CD4-positive, alpha-beta T cell (primary cell): ENCODE measurements at places on chromosomes 4 and X.

DNA sequence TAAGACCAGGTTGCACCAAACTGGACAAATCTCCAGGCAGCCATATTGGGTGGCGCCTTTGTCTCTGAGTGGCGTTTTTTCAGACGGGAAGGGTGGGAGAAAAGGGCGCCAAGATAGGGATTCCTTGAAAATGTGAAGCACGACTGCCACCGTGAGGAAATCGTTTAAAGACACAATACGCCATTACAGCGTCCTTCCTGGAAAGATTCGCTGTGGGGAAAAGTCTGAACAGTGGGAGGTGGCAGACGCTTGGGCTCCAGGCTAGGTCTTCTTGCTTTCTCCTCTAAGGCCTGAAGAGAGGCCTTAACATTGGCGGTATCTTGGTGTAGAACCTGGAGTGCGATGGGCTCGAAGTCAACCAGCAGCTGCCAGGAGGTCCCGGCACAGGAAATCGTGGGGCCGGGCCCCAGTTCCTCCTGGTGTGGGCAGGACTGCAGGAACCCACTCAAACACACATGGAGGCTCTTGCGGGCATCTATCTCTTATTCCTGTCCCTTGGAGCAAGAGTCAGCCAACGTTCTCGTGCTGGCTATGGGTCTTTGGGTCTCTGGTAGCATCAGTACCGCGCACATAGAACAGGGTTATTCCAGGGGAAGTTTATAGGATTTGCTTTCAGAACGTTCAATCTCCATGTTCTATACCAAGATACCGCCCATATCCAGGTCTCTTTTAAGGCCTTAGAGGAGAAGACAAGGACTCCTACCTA lies 208.8 kb downstream of the OR13H1 start:
- no peak for DNase-seq

DNA sequence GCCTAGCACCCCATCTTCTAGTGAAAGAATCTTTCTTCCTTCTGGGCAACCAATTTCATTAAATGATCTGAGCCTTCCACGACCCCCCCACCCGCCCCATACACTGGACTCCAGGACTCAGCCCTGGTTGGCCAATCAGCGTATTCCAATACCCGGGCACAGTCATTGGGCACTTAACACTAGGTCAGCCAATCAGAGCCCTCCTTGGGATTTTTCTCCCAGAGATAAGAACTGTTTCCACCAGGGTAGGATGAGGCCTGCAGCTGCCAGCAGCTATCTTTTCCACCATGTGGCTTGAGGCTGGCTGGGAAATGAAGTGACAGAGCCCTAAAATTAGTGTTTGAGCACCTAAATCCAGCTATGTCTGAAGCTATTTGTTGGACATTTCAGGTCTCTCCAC lies 418.8 kb downstream of the BCOR start:
- no peak for DNase-seq

DNA sequence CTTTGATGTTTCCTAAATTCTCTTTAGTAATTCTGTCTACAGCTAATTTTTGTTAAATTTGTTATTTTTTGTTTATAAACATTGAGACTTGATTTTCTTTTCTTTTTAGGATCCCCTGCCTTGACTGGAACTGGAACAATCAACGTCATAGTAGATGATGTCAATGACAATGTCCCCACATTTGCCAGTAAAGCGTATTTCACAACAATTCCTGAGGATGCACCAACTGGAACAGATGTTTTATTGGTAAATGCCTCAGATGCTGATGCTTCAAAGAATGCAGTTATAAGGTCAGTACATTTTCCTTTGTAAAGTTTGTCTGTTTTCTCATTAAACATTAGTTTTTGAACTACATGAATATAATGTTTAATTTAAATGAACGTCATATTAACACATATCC lies 119.4 kb downstream of the FAT4 start:
- DNase-seq = no peak

DNA sequence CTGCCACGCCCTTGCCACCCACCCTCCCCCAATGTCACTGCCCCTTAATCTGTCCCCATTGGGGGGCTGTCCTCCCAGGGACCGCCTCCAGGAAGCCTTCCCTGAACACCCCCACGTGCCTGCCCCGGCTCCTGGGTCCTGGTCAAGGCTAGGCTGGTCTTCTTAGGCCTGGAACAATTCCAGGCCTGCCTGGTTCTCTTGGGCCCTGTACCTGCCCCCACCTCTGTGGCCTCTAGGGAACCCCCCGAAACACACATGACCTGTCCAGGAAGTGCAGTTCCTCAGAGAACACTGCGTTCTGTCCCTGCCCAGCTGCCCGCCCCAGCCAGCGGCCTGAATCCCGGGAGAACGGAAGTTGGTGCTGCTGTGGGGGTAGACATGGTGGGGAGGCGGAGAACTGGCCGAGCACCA lies 5.1 kb downstream of the MXD4 start:
- no peak for DNase-seq

GRCh38 chr4:102080184-102080583 lies 265.1 kb downstream of the SLC39A8 start:
- no peak for DNase-seq

- DNase-seq = peak; percentile 14
Observed at GRCh38 chr4:107736924-107737448, 17.0 kb upstream of the PAPSS1 start.

GRCh38 chrX:106378616-106379015 lies 210.5 kb downstream of the PWWP3B start:
- DNase-seq = peak; percentile 0

DNA sequence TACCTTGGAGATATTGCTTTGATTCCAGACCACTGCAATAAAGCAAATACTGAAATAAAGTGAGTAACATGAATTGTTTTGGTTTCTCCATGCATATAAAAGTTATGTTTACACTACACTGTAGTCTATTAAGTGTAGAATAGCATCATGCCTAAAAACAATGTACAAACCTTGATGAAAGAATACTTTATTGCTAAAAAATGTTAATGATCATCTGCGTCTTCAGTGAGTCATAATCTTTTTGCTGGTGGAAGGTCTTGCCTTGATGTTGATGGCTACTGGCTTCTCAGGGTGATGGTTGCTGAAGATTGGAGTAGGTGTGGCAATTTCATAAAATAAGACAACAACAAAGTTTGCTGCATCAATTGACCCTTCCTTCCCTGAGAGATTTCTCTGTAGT lies 145.1 kb downstream of the SHROOM4 start:
- no peak for DNase-seq

DNA sequence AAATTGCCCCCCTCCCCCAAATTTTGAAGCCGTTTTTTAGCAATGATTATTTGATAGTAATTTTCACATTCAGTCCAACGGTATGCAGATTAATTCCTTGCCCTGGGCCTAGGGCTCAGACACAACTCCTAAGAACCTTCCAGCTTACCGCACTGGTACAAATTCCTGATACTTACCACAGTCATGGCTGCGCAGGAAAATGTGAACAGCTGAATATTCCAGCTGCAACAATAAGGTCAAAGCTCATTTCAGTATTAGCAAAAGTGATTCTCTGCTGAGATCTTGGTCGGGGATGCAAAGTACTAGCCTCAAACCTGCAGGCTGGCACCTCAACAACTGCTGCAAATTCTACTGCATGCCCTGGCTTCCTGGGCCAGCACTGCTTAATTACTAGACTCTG lies 3.0 kb downstream of the ATP11C start:
- no peak for DNase-seq

DNA sequence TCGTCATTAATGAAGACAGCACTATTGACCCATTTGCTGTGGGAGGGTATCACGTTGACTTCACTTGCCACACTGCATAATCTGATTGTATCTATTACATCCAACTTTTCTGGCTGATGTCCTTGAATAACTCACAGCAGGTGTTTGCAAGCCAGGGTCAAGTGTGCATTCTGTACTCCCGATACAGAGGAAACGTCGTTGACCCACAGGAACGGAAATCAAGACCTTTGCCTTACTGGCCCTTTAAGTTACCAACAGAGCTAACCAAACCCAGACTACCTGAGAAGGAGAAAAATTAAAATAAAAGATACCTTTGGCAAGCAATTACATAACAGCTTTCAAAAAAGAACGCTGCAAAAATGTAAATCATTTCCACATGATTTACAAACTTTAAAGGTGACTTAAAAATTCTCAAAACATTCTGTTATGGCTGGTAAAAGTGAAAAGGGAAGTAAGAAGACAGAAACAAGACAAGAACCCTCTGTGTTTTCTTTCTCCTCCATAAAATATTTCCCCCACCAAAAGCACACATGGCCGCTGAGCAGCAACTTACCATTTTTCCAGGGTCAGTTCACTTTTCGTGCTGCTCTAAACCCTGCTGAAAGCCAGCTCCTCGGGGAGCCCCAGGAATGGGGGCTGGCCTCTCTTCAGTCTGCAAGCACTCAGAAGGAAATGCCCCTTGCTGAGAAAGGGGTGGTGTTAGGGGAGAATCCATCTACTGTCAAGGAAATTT lies 6.5 kb upstream of the SHISA3 start:
- no peak for DNase-seq

- DNase-seq = no peak
Observed at GRCh38 chr4:105572296-105572695, 19.9 kb downstream of the ARHGEF38 start.

GRCh38 chr4:138158746-138159297 lies 83.3 kb downstream of the SLC7A11 start:
- DNase-seq = no peak

GRCh38 chr4:147581606-147582350 lies 35.4 kb upstream of the TMEM184C start:
- DNase-seq = no peak

- DNase-seq = no peak
Observed at GRCh38 chrX:136258951-136259350, 7.8 kb upstream of the MAP7D3 start.
